ENCODE measurements at places on chromosomes 3 and 15.
A peak's percentile ranks its signal among the peaks of the same experiment; 100 is the strongest.

DNA sequence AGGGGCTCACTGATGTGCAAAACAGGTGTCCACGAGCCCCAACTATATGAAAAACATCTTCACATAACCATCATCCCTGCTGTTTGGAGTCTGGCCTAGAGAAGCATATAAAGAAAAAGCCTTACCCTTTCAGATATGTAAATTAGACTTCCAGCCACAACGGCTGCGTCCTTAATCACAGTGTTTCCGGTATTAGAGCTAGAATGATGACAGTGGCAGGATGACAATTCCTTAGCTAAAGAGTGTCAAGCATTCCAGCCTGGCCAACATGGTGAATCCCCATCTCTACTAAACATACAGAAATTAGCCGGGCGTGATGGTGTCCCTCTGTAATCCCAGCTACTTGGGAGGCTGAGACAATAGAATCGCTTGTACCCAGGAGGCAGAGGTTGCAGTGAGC lies 19.5 kb upstream of the SAMD7 start:
- no peak for DNase-seq

DNA sequence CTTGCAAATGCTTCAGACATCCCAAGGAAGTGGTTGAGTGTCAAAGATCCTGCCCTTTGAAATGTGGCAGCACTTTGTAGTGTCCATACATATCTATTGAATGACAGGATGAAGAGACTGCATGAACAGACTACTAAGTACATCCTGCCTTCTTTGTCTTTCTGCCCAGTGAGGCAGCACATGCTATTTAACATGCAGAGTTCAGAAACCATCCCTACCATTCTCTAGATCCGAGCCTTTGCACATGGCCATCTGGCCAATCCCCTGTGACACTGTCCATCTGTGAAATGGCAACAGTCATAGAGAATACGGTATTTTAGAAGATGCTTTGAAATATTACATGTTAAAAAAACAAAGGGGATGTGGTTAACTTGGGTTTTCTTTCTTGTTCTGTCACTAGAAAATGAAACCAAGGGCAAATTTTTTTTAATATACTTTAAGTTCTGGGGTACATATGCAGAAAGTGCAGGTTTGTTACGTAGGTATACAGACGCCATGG lies 519.6 kb downstream of the NTRK3 start:
- no peak for DNase-seq

DNA sequence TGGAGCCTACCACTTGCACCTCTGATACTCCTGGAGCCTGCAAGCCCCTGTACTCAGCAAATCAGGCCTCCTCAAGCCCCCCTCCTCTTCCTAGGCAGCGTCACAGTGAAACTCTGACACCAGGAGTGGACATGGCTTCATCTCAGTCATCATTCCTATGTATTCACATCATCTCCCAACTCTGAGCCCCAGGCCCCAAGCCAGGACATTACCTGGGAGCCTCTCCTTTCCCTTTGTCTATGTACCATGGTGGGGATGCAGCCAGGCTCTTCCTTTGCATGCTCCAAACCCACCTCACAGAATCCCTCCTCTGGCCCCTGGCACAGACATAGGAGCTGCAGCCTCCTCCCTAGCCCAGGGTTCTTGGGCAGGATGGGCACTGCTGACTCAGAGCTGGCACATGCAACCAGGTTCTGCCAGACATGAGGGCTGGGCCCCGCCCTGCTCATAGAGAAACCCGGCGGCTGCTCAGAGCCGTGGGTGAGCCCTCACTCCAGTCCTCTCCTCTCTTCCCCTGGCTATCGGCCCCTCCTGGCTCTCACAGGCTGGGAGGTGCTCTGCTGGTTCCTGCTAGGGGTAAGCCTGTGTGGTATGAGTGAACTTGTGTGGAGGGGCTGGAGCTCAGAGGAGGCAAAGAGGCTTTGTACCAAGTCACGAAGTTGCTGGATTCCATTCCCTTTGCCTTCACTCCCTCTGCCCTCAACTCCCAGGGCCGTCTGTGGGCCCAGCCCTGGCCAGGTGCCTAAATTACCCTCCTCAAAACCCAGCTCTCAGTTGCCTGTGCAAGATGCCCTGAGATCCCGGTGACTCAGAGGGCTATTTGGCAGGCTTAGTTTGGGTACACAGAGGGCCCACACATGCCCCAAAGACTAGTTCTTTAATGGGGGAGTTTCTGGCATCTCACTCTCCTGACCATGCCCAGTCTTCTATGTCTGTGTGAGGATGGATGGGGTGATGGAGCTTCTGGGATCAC lies 1.9 kb upstream of the PLCD1 start:
- DNase-seq, result peak; percentile 54

DNA sequence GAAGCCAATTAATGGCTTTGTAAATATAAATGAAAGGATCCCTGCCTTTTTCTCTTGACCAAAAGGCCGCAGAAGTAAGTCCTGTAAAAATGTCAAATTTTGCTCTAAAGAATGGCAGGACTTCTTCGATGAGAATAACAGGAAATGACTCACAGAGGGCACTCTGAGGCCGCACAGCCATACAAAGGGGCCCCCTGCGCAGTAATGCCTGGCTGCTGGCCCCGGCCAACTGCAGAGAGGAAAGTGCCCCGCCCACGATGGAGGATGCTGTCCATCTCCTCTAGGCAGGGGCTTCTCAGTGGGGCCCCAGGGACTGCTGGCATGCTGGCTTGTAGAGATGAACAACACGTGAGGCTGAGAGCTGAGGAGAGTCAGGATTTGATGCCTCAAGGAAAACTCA lies 18.1 kb upstream of the SCN10A start:
- DNase-seq, result peak; percentile 94

DNA sequence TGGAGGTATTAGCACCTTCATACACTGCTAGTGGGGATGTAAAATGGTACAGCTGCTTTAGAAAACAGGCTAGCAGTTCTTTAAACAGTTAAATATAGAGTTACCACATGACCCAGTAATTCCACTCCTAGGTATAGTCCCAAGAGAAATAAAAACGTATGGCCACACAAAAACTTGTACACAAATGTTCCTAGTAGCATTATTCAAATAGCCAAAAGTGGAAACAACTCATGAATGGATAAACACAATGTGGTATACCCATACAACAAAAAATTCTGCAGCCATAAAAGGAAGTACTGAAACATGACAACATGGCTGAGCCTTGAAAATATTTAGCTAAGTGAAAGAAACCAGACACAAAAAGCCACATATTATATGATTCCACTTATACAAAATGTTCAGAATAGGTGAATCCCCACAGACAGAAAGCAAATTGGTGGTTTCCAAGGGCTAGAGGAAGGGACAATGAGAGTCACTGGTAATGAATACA lies 40.8 kb upstream of the KLF13 start:
- DNase-seq, result no peak

DNA sequence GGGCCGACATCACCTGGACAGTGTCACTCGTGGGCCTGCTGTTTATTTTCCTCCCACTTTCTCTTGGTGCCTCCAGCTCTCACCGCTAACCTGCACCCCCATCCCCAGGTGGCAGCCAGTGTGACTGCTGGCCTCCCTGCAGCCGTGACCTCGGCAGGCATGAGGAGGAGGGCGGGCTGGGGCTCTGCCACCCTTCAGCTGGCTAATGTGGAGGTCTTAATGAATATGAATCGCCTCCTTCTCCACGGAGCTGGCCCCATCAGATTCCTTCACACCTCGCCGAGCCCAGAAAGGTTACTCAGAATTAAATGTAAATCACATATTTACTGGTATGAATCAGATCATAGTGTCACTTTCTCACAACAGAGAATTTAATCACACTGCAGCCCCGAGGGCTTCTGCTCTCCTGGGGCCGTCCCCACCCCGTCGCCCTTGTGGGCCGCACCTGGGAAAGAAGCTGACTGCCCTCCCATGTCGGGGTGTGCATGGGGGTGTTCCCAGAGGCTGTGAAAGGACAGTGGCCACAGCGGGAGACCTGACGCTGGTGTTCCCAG lies 171.1 kb upstream of the TLE3 start:
- DNase-seq, result no peak

DNA sequence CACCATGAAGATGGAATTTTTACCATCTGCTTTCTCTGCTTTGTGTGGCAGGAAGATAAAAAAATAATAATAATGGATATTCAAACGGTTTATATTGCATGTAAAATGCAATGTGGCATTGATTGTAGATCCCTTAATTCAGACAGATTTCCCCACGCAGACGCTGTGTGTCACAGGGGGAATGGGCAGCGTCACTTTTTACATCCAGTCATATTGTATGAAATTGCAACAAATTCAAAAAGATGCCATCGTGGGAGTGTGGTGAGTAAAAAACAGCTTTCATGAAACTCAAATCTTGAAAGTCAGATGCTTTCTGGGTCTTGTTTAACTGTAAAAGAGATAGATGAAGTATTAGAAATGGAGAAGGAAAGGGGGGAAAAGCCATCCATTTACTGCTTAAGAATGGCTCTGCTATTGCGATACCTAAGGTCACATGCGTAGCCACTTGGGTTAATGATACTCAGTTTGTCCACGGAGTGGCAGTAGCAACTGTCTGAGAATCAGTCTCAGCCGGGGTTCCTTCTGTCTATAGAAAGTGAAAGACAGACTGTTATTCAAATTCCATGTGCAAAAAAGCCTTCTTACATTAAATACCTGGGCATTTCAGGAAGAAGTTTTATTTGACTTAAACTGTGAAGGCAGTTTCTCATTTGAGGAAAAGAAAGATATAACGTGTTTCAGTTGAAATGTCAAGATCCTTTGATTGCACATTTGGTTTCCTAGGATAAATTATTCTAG lies 28.5 kb downstream of the BTD start:
- peak; percentile 91 for DNase-seq

GRCh38 chr3:120506828-120507774 lies 56.3 kb upstream of the FSTL1 start:
- DNase-seq, result peak; percentile 73

DNA sequence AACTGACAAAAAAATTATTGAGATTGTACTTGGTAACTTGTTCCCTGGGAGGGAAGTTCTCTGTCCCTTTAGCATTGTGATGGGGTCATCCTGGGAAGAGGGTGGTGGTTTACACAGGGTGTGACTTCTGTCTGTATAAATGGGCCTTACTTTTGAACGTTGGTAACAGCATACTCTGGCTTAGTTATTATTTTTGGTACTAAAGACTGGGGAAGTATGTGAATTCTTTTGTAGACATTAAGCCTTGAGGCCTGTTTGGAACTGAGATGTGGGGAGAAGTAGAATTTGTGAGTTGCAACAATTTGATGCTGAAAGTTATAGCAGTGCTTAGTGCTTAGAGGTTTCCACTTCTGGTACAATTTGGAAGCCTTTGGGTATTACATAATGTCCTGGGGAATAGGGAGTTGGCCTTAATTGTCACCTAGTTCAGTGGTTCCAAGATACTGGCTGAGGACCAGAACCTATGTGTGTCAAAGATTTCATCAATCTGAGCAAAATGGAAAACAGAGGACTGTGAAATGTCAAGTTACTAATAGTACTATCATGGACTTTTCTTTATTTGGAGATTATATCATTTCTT lies 15.9 kb downstream of the TLNRD1 start:
- no peak for DNase-seq

DNA sequence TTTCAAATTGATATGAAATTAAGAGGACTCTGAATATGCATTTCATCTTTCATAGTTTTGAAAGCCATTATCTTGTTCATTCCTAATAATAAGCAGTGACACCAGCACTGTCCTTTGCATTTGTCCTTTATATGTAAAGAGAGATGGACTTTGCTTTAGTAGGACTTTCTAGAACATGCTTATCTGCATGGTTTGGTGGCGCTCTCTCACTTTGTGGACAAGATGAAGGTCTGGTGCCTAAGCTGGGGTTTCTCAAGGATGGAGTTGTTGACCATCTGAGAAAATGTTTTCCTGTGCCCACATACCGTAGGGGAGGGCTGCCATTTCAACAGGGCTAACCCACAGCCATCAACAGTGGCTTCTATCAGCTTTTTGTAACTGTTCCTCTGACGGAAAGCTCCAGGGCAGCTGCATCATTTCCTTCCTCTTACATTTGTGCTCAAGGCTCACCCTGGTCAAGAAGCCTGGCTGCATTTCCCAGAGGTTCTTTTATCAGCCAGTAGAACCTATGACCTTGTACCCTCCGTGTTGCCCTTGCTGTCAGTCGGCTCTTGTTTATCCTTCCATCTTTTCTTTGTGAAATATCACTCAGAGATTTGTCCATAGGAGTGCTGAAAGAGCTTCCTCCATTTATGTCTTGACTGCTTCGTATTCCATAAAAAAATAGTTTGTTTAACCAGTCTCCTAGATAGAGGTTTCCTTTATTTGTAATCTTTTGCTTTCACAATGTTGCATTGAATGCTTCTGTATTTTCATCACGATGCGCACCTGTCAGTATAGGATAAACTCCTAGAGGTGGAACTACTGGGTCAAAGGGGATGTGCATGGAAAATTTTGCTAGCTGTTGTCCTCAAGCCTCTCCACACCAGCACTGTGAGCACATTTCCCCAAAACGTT lies 44.6 kb downstream of the ABHD2 start:
- DNase-seq, result peak; percentile 82

All from cardiac fibroblast (primary cell).